ENCODE measurements at places on chromosomes 5 and 9.

- H3K27me3 ChIP-seq: no peaks in the 10 kb centered on the region
- H3K4me3 ChIP-seq: no peak overlapping the region
- no peak for DNase-seq
- no peak overlapping the region for H3K27ac ChIP-seq
- no peaks in the 10 kb centered on the region for H3K36me3 ChIP-seq
Observed at GRCh38 chr9:29043072-29043471, 1469.8 kb upstream of the C9orf72 start.

DNA sequence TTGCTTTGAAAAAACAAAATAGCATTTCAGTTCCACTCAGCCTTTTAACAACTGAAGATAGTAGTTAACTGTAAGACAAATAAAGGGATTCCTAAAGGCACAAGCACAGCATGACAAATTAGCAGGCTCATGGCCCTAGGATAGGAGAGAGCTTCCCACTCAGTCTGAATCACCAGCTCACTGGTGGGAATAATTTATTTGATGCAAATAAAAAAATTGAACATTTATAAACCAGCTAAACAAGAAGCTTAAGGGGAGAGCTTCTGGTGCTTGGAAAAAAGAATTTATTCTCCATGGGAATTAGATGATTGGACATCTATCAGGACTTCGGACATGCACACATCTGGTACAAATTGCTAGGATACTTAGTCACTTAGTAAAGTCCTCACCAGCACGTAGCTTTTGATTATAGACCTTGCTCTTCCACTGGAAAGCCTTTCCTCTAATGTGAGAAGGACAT is 294.1 kb upstream of the TNC start:
- DNase-seq: no peak
- no peaks in the 10 kb centered on the region for H3K27me3 ChIP-seq
- no peak overlapping the region for H3K27ac ChIP-seq

- no peak for DNase-seq
- H3K4me1 ChIP-seq: no peaks in the 10 kb centered on the region
- H3K4me3 ChIP-seq: no peak overlapping the region
- H3K27ac ChIP-seq: no peak overlapping the region
Observed at GRCh38 chr5:67248703-67249589, 52.3 kb upstream of the CD180 start.

DNA sequence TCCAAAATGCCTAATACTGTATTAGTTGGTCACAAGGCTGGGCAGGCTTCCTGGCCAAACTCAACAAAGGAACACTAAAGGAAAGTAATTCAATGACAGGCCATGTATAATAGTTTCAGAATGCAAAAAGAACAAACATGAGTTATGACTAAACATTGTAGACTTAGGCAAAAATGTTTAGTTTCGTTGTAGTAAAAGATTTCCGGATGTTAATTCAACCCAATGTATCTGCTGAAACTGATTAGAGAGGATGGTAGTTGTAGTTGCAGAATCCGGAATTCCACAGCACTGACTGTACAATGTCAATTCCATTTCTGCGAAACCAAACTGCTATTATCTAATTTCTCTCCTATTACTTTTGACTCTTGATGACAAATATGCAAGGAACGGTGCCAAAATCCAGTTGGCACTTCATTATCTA is 117.9 kb upstream of the FST start:
- H3K4me3 ChIP-seq: no peak overlapping the region
- no peaks in the 10 kb centered on the region for H3K4me1 ChIP-seq
- no peak overlapping the region for H3K27ac ChIP-seq
- no peaks in the 10 kb centered on the region for H3K36me3 ChIP-seq
- no peak for DNase-seq
- no peaks in the 10 kb centered on the region for H3K27me3 ChIP-seq

GRCh38 chr5:57529864-57530263 is 47.3 kb upstream of the ACTBL2 start:
- no peak overlapping the region for H3K4me3 ChIP-seq
- DNase-seq: no peak
- H3K36me3 ChIP-seq: no peaks in the 10 kb centered on the region

DNA sequence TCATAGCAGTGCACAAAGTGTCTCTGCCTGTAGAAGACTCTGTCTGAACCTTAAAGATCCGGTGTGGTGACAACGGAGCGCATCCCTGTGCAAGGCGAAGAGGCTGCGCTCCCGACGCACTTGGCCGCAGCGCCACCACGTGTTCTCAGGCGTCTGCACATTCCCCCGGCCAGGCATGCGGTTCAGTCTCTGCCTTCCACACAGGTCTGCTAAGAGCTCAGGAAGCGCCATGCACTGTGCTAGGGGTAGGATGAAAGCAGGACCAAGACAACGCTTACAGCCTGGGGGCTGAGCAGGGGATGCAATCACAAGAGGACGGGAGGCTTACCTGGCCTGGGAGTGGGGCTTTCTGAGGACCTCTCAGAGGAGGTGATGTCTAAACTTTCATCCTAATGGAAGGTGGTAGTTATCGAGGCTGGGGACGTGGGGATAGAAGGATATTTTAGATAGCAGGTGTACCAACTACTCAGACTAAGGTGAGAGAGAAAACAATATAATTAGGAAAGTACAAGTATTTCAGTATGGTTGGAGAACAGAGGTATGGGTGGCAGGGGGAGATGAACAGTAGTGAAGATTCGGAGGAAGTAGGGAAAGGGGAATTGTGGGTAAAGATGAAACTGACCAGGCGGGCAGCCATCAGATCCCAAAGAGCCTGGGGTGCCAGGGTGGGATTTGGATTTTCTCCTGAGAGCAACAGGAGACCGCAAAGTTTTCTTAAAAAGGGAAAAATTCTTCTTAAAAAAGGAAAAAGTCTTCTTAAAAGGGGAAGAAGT is 13.3 kb downstream of the CAPSL start:
- H3K4me1 ChIP-seq: no peaks in the 10 kb centered on the region
- H3K27ac ChIP-seq: no peak overlapping the region
- no peaks in the 10 kb centered on the region for H3K27me3 ChIP-seq
- peak; percentile 73 for DNase-seq
- no peaks in the 10 kb centered on the region for H3K36me3 ChIP-seq

DNA sequence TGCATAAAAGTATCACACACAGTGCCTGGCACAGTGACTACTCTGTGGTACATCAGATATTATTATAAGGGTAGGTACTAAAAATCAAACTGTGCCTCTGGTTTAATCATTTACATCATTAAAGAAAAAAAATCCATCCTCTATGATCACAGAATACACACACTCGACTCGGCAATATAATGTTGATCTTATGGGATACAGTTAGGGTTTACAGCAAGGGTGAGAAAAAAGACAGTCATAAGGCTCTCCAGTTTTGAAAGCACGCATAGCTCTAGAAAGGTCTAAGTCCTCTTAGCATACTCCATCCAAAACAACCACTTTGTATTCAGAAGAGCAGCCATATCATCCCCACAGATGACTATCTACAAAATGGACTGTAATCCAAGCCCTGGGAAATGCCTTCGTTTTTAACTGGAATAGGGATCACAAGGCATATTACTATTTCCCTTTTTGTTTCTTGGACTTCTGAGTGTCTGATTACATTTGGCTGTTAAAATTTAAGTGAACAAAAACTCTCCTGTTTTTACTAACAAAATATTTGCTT is 26.6 kb downstream of the TRPM3 start:
- peak overlapping the region; percentile 70 for H3K27ac ChIP-seq
- H3K36me3 ChIP-seq: no peaks in the 10 kb centered on the region
- H3K4me3 ChIP-seq: peak overlapping the region; percentile 17
- DNase-seq: no peak
- no peaks in the 10 kb centered on the region for H3K27me3 ChIP-seq
- H3K4me1 ChIP-seq: no peaks in the 10 kb centered on the region

DNA sequence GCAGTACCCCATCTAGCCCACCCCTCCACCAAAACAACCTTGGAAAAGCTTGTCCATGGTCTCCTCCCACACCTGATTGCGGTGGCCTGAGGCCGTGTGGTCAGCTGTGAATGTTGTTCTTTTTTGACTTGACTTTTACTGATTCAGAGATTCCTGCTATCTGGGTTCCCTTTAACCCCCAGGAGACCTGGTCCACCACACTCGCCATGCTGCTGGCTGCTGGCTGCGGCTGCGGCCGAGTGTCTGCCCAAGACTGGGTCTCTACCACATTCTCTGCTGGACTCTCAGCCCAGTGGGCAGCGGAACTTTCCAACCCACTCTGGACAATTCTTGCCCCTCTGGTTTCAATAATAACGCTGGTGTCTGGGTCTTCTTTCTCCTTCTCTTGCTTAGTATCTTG is 28.4 kb downstream of the FGF1 start:
- no peaks in the 10 kb centered on the region for H3K36me3 ChIP-seq
- H3K27me3 ChIP-seq: no peaks in the 10 kb centered on the region
- H3K4me1 ChIP-seq: no peaks in the 10 kb centered on the region
- no peak overlapping the region for H3K4me3 ChIP-seq
- no peak for DNase-seq

GRCh38 chr5:134508521-134509195 is 16.8 kb upstream of the JADE2 start:
- H3K27ac ChIP-seq: no peak overlapping the region
- peaks cover 4% of the 10 kb centered on the region for H3K4me1 ChIP-seq
- H3K4me3 ChIP-seq: no peak overlapping the region
- no peaks in the 10 kb centered on the region for H3K36me3 ChIP-seq

DNA sequence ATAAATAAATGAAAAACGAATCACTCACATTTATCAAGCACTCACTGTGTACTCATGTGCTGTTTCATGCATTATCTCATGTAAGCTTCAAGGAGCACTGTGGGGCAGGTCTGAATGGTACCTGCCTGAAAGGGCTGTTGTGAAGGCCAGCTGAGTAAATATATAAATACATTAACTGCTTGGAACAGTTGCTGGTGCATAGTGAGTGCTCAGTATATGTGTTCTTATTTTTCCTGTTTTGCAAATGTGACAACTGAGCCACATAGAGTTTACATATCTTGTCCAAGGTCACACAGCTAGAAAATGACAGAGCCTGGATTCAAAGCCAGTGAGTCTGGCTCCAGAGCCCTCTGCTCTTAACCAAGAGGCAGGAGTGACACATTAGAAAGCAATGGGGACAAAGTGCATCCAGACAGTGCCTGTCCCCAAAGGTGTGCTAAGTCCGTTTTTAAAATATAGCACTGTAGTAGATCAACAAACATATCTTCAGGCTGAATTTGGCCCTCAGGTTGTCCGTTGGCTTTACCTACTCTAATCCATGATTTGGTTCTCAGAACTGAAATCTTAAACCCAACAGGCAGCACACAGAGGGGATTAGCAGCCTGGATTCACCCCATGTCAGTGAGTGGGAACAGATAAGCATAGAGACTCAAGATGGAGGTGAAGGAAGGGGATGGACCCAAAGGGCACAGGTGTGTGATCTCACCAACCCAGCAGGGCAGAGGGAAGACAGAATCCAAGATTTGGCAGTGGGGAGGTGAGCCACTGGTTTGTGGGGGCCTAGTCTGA is 70.8 kb downstream of the WWC1 start:
- H3K27me3 ChIP-seq: no peaks in the 10 kb centered on the region
- no peaks in the 10 kb centered on the region for H3K36me3 ChIP-seq
- peak overlapping the region; percentile 60 for H3K27ac ChIP-seq
- H3K4me3 ChIP-seq: no peak overlapping the region
- H3K4me1 ChIP-seq: no peaks in the 10 kb centered on the region
- no peak for DNase-seq

GRCh38 chr9:128250839-128251731 is 24.7 kb downstream of the GOLGA2 start:
- H3K4me3 ChIP-seq: no peak overlapping the region
- H3K36me3 ChIP-seq: no peaks in the 10 kb centered on the region
- no peaks in the 10 kb centered on the region for H3K27me3 ChIP-seq
- DNase-seq: peak; percentile 51

GRCh38 chr5:14199902-14200301 is 56.8 kb downstream of the TRIO start:
- no peaks in the 10 kb centered on the region for H3K4me1 ChIP-seq
- DNase-seq: no peak
- no peaks in the 10 kb centered on the region for H3K27me3 ChIP-seq
- no peaks in the 10 kb centered on the region for H3K36me3 ChIP-seq
- no peak overlapping the region for H3K27ac ChIP-seq
- no peak overlapping the region for H3K4me3 ChIP-seq

GRCh38 chr5:51214746-51215145 is 168.5 kb upstream of the ISL1 start:
- H3K36me3 ChIP-seq: no peaks in the 10 kb centered on the region
- no peaks in the 10 kb centered on the region for H3K27me3 ChIP-seq
- H3K4me3 ChIP-seq: no peak overlapping the region
- no peak overlapping the region for H3K27ac ChIP-seq

- H3K27me3 ChIP-seq: no peaks in the 10 kb centered on the region
- no peak overlapping the region for H3K4me3 ChIP-seq
- H3K36me3 ChIP-seq: no peaks in the 10 kb centered on the region
- H3K4me1 ChIP-seq: peaks cover 4% of the 10 kb centered on the region
Observed at GRCh38 chr9:107422189-107423185, 67.1 kb downstream of the KLF4 start.

DNA sequence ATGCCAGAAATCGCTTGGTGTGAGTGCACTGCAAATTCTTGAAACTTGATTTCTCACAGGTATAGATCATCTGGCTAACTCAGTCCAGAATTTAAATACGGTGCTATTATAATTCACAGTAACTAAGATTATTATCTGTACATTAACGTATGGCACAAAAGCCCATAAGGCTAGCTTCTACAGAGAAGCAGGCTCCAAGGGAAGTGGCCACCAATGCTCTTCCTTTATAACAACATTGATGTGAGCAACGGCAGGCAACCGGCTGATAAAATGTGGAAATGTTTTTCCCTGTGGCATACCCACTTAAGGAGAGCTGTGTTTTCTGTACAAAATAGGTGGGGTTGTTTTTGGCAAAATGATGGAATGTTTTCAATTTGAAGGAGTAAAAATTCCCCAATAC is 35.7 kb downstream of the SEMA4D start:
- no peaks in the 10 kb centered on the region for H3K27me3 ChIP-seq
- DNase-seq: no peak
- H3K27ac ChIP-seq: no peak overlapping the region
- no peaks in the 10 kb centered on the region for H3K4me1 ChIP-seq

Data from right lobe of liver (tissue), 6 donors.